ENCODE measurements at places on chromosomes 3 and 15.

DNA sequence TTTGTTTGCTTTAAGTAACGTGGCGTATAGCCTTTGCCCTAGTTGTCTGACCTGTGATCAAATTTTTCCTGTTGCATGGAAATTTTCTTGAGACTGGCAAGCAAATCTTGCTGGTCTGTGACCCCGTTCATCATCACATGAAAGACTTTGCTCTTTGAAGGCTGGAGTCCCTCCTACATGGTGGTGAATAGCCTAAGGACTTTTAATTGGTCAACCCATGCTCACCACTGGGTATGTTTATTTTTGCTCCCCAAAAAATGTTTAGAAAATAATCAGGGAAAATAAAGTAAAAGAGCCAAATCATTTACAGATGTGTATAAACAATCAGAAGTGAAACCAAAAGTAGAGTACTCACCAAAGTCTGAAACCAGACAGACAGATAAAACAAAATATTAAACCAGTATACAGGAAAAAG is 1075.3 kb upstream of the ALCAM start:
- DNase-seq, result no peak

DNA sequence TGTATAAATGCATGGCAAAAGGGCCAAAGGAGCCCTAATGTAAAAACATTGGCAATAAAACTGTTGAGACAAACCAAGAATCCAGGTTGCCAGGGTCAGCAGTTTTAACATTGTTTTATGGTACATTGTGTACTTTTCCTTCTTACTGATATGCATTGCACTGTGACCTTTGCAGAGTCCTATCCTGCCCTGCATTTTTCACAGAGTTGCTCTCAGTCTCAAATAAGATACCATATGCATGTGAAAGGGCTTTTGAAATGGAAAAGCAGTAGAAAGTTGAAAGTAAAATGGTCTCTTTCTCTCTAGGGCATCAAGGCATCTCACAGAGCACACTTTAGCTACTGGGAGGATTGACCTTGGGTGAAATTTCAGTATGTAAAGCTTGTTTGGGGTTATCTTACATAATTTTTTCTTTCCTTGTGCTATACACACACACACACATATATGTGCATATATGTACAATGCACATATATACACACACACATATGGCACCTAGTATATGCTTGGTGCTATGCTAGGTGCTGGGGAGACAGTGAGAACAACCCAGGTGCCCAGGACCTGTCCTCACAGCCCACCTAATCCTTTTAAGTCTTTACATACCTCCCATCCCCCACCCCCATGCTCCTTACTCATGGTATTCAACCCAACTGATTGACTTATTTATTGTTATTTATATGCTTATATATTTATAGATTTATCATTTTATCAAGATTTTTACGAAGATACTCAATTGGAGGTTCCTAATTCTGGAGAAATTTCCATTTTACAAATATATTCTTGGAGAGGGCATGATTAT is 1.2 kb upstream of the PPP2R3A start:
- no peak for DNase-seq

DNA sequence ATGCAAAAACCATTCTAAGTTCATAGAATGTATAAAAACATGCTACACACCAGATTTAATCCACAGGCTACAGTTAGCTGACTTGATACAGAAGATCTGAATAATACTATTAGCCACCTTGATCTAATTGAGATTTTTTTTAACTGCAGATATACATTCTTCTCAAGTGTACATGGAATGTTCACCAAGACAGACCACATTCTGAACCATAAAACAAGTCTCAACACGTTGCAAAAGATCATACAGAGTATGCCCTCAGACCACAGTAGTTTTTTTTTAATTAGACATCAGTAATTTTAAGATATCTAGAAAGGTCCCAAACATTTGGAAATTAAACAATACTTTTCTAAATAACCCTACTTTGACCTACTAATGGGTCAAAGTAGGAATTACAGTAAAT is 83.3 kb downstream of the FGF7 start:
- no peak for DNase-seq

- DNase-seq, result peak; percentile 7
Observed at GRCh38 chr15:76674883-76675282, 230.3 kb downstream of the SCAPER start.

DNA sequence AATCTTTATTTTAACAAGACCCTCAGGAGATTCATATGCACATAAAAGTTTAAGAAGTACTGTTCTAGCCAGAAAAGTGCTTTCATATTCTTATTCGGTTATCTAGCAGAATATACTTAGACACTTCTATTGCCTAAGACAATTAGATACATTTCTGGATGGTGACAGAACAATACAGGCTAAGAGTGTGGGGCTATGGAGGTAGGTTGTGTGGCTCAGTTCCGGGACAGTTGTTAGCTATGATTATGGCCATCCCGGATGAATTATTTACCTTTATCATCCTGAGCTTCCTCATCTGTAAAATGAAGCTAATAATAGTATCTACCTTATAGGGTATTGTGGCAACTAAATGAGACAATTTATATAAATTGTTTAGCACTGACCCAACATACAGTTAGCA is 6.6 kb downstream of the FAM98B start:
- no peak for DNase-seq

DNA sequence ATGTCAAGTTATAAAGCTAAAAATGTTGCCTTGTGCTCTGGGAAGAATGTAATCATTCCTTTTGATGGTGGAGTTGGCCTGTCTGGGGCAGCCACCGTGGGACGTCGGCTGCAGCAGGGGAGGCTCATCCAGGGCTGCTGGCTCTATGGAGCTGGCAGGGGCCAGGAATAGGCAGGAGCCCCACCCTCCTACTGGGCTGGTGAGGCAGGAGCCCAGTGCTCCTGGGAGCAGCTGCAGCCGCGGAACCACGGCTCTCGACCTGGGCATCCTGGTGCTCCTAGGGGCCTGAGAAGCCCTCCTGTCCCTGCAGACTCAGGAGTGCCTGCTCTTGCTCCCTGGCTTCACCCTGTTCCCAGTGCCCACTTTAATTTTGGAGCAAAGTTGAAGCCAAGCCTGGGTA is 127.1 kb downstream of the DIPK2A start:
- DNase-seq, result no peak

- DNase-seq, result no peak
Observed at GRCh38 chr15:90531147-90531546, 1.4 kb downstream of the CRTC3 start.

- DNase-seq, result no peak
Observed at GRCh38 chr3:179266701-179267211, 15.8 kb upstream of the KCNMB3 start.

DNA sequence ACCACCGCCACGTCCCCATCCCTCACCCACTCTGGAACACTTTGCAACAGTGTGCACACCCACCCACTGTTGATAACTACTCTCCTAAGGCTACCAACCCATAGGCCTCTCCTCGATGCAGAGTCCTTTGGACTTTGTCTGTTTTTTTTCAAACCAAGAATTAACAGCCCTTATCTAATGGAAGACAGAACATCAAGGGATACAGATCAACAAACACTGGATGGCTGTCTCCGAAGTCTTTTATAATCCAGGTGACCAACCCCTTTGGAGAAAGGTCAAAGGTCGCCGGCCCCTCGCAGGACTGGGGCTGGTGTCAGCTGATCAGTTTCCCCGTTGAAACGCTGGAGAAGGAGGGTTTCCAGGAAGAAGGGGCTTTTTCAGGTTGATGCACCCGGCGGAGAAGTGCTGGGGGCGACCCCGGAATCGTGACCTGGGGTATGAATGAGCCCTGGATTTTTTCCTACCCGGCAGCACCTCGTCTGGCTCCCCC is 532 bp downstream of the B4GALT4 start:
- DNase-seq, result no peak

DNA sequence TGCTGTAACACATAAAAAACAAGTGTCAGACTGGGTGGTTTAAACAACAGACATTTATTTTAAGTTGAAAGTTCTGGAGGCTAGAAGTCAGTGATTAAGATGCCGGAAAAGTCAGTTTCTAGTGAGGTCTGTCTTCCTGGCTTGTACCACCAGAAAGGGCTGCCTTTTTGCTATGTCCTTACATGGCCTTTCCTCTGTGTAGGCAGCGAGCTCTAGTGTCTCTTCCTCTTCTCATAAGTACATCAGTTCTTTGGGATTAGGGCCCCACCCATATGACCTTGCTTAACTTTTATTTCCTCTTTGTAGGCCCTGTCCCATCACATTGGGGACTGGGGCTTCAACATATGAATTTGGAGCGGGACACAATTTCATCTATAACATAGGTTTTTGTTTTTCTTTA is 128.0 kb downstream of the BBX start:
- DNase-seq, result no peak

GRCh38 chr3:40299721-40300335 is 9.7 kb upstream of the EIF1B start:
- peak; percentile 66 for DNase-seq

DNA sequence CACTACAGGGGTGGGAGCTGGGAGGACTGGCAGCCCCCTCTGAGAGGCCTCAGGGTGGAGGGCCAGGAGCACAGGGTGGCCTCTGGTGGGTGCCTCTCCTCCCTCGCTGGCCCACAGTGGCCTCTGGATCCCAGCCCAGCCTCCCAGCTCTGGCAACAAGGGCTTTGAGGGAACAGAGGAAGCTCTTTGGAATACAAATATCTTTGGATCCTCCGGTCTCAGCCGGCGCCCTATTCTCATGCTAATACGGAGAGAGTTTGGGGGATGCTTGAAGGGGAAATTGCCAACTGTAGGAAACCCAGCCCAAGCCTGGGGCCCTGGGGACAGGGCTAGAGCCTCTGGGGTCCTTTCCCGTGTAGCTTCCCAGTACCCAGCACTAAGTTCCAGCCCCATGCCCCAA is 33.4 kb upstream of the INSYN1 start:
- no peak for DNase-seq

DNA sequence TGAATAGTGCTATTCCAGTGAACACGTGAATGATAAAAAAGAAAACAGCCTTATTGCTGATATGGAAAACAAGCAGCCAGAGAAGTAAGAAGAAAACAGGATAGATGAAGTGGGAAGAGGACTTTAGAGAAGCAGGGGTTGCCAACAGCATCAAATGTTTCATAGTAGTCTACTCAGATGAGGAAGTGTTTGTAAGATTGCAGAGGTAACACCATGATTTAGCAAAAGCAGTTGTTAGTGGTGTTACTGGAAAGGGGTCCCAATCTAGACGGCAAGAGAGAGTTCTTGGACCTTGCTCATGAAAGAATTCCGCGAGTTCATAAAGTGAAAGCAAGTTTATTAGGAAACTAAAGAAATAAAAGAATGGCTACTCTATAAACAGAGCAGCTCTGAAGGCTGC is 108.8 kb upstream of the MCTP2 start:
- DNase-seq, result no peak

DNA sequence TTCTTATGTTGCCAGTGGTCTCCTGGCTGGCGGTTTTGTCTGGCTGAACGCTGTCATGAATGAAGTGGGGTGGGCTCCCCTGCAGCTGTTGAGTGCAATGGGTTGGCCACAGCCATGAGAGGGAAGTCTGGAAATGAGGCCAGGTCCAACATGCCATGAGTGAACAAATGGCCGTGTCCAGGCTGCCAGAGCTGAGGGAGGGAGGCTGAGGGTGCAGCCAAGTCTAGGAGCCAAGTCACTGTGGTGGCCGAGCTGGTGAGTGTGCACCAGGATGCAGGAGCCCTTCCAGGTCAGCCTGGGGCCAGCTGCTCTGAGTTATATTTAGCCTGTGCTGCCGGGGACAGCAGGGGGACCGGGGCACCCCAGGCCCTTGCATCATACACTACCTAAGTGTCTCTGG is 24.7 kb upstream of the PRR23E start:
- no peak for DNase-seq

DNA sequence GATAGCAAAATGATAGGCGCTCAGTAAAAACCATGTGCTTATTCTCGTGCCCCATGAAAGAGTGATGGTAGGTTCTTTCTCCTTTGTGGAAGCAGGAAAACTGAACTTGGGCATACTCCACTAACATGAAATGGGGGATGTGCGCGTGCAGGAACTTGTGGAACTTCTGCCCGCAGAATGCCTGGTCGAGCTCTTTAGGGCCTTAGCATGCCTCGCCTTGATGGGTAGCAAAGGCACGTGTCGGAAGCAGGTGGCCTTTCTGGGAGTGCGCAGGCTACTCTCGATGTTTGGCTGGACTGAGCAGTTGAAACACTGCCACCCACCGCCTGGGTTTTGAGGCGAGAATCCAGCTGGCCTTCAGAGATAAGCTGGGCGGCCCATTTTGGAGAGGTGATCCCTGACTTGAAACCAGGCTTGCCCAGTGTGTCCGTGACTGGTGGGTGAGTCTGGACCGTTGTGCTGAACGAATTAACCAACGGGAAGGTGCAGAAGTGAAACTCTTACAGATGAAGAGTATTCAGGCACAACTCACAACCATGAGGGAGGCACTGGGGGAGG is 842 bp downstream of the PCCB start:
- peak; percentile 28 for DNase-seq

- no peak for DNase-seq
Observed at GRCh38 chr3:125010393-125010792, 45.4 kb downstream of the HEG1 start.
